ENCODE measurements at places on chromosomes 3 and 15. TPM values are rescaled to one million over a fixed set of nuclear protein-coding genes. Genes with fewer than 3 reads are reported as not detected.

The GPR87 gene
- total RNA-seq, result 0.85 TPM

The PLIN1 gene
- total RNA-seq, result 0.37 TPM

The SCN5A gene
- total RNA-seq, result 0.97 TPM

DNA sequence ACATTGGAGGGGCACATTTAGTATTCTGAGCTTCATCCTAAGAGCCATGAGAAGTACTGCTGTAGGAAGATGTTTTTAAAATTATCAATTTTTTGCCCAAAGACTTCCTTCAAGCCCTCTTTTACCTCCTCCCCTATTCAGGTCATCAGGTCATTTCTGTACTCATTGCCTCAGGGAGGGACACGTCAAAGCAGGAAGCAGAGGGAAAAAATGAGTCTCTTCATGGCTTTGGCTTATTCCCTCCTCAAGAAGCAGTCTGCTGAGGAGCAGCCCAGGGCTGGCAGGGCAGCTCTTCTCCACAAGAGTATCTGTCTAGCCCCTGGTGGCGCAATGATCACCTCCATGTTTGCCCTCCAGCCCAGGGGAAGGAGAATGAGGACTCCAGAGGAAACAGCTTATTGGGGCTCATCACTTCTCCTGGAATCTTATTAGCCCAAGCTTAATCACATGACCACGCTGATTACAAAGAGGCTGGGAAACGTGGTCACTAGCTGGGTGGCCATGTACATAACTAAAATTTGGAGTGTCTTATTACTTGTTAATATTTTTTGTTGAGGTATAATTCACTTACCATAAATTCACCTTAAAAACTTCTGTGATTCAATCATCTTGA is 44.2 kb upstream of the GATA2 start:
- DNase-seq, result no peak

DNA sequence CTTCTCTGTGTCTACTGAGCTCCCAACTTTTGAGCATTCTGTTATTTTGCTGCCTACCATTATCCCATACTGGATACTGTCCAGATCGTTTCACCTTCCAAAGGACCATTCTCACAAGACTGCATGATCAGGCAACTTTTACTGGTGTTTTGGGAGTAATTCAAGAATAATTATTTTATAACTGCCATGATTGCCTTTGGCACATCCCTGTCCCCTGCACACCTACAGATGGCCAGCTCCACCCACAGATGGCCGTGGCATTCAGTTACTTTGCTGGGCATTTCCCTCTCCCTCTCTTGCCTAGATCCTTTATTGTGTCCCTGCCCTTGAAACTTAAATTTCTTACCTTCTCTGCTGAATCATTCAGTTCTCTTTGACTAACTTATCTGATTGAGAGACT is 263.9 kb downstream of the DIPK2A start:
- no peak for DNase-seq

- DNase-seq, result peak; percentile 72
Observed at GRCh38 chr3:194487289-194488054, 670 bp upstream of the ATP13A3 start.

GRCh38 chr3:105352976-105353375 is 13.7 kb upstream of the ALCAM start:
- no peak for DNase-seq

DNA sequence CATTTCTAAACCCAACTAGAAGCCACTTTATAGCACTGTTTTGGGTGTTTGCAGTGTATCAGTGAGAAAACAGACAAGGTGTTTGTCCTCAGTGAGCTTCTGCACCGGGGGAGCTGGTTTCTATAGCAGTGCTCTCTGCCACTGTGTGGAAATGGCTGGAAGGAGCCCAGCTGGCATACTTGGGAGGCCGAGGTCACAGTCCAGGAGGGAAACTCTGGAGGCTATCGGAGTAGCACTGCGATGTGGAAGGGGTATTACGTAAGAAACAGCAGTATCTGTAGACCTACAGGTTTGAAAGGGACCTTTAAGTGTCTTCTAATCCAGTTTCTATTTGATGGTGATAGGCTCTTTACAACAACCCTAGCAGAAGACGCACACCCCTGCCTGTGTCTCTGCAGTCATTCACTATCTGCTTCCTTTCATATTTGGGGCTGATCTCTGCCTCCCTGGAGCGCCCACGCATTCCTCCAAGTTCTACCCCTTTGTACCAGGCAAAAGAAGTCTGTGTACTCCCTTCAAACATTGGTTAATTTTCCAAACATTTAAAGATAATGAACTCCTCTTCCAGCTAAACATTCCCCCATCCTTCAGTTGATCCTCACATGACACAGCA is 87.4 kb upstream of the ADAMTS17 start:
- DNase-seq, result no peak

- DNase-seq, result no peak
Observed at GRCh38 chr15:81604713-81605112, 230.7 kb upstream of the TMC3 start.

DNA sequence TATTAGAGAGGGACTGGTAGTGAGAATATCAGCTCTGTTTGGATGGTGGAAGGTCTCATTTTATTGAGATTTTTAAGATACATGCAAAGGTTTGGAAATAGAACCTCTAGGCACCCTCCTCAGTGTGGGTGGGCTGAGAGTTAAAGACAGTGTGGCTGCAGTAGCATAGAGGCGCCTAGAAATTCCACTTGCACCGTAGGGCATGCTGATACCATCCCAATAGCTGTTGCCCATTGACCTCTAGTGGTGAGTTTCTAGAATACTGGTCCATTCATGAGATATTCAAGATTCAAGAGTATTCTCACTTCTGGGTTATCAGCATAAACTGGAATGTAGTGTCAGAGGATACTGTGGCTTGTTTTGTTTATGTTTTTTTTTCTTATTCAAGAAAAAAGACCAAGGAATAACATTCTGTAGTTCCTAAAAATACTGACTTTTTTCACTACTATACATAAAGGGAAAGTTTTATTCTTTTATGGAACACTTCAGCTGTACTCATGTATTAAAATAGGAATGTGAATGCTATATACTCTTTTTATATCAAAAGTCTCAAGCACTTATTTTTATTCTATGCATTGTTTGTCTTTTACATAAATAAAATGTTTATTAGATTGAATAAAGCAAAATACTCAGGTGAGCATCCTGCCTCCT is 87.2 kb downstream of the TGFBR2 start:
- DNase-seq, result no peak
